SIG-M5 (cell line): ENCODE measurements at places on chromosomes 7 and 10.

DNA sequence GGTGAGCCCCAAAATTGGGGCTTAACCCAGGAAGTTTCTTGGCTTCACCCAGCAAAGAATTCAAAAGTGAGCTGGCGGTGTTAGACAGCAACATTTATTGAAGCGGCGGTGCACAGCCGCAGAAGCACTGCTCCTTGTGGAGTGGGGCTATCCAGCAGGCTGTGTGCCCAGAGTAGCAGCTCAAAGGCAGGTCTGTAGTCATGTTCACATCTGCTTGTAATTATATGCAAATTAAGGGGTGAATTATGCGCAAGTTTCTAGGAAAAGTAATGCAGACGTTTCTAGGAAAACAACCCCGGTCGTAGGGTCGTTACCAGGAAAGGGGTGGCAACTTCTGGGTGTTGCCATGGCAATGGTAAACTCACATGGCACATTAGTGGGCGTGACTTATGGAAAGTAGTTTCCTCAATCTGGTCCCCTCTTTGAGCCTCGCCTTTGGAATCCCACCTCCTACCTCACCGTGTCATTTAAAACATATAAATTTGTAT lies 13.7 kb upstream of the KBTBD2 start:
- no peak for DNase-seq

- DNase-seq: no peak
Observed at GRCh38 chr10:107157071-107157470, 7.4 kb downstream of the SORCS1 start.

- no peak for DNase-seq
Observed at GRCh38 chr10:119396008-119396708, 146.4 kb downstream of the RGS10 start.

GRCh38 chr10:72020914-72021809 lies 57.0 kb downstream of the CHST3 start:
- DNase-seq: no peak

DNA sequence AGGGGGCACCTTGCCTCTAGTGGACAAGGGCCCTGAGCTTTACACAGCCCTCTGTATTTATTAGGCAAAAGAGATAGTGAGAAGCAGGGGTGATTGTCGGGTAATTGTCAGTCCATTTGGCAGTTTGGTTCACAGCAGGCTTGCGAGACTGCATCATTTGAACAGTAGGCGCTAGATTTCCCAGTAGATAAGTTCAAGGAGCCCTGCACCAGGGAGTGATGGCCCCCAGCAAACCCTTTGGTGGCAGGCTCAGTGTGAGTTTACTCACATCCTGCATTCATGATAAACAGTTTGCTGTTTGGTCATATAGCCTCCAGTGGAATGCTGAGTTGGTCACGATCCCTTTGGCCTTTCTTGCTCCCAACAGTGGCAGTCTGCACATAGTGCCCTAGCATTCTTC lies 59.4 kb downstream of the MARCHF5 start:
- no peak for DNase-seq

GRCh38 chr7:120402079-120402767 lies 129.2 kb downstream of the KCND2 start:
- no peak for DNase-seq

- DNase-seq: no peak
Observed at GRCh38 chr10:100802607-100803006, 57.2 kb downstream of the PAX2 start.

- DNase-seq: peak; percentile 19
Observed at GRCh38 chr7:116955801-116956476, 2.6 kb downstream of the ST7 start.

GRCh38 chr7:157650131-157650631 lies 313.4 kb downstream of the DNAJB6 start:
- DNase-seq: no peak

- DNase-seq: no peak
Observed at GRCh38 chr7:114825423-114825951, 96.4 kb upstream of the MDFIC start.

GRCh38 chr10:82874671-82875070 lies 999.7 kb downstream of the NRG3 start:
- no peak for DNase-seq

DNA sequence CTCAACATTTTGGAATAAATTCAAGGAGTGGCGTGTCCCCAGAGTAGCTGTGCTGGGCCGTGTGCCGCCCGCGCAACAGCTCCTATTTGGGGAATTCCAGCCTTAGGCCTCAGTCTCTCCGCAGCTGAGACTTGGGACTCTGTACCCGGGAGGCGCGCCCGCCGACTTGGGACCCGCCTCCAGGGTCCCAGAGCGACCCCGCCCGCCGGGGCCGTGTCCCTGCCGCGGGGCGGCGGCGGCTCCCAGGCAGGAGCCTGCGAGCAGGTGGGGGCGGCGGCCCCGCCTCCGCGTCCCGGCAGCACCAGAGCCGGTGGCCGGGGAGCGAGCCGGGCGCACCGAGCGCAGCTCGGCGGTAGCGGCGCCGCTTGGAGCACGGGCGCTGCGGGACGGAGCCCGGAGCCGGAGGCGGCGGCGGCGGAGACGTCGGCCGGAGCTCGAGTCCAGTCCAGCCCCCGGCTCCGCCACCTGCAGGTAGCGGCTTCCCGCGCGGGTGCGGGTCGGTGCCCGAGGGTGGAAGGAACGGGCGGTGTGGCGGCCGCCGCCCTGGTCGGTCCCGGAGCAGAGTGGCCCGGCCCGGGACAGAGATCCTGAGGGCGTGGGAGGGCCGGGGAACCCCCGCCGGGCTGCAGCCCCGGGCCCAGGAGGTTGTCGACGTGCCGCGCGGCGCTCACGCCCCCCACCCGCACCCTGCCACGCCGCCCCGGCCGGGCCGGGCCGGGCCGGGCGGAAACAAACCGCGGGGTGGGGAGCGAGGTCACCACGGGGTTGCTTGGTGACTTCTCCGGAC lies at the start of gene WIPF3:
Gene WIPF3, plus strand, starts transcription at position 301 of the 787 bp plus-strand sequence. CDS start 28,217 bp downstream, outside the sequence.
- DNase-seq: no peak

- DNase-seq: no peak
Observed at GRCh38 chr10:103476046-103476768, 2.8 kb downstream of the CALHM3 start.

GRCh38 chr10:126101325-126101724 lies 205.0 kb downstream of the FANK1 start:
- DNase-seq: no peak

DNA sequence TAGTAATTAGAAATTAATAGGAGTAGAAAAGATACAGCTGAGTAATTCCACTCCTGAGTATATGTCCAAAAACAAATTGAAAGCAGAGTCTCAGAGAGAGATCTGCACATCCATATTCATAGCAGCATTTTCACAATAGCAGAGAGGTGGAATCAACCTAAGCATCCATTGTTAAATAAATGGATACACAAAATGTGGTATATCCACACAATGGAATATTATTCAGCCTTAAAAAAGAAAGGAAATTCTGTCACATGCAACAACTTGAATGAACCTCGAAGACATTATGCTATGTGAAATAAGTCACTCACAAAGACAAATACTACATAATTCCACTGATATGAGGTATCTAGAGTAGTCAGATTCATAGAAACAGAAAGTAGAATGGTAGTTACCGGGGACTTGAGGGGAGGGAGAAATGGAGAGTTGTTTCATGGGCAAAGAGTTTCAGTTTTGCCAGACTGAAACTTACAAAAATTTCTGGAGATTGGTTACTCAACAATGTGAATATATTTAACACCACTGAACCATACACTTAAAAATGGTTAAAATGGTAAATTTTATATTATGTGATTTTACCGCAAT lies 18.4 kb downstream of the VTI1A start:
- DNase-seq: no peak

DNA sequence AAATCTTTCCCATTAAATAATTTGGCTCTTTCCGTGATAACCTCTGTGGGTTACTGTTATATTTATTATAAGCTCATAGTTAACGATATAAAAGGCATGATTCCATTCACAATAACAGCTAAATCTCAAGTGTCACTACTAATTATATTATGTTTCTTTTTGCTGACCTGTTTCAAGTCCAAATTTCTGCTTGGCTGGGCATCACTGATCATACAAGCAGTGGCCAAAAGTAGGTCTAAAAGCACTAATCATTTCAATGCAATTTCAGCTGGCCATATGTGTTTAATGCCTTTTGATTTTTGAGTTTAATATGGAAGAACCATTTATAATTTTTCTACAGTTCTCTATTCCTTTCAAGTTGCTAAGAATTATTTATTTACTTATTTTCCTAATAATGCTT lies 110.7 kb downstream of the SEMA3A start:
- DNase-seq: no peak

DNA sequence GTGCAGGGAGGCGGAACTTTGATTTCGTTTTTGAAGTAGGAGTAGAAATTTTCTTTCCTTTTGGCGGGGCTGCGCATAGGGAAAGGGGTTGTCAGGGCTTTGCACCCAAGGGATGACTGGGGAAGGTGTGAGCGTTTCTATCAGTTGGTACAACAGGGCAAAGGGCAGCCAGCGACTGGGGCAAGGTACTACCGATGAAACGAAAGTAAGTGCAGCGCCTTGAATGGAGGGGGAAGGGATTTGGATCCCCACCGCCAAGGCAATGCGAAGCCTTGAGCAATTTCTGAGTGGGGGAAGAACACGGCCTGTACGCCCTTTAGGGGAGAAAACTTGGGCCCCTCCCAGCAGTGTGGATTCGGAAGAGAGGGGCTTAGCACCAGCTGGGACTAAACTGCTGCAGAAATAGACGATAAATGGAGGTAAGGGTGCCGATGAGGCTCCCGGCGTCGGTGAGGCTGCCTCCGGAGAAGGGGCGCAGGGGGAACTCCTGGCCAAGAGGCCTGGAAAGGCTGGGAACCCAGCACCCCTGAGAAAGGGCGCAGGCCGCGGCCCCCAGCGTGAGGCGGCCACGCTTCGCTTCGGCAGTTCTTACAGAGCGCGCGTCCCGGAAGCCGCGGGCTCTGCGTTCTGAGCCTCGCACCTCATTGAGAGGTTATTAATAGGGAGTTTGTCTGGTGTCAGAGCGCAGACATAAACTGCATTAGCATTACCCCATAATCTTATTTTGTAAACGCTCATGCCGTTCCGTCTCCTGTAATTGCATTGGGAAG lies 10.0 kb upstream of the TLX1 start:
- DNase-seq: no peak

DNA sequence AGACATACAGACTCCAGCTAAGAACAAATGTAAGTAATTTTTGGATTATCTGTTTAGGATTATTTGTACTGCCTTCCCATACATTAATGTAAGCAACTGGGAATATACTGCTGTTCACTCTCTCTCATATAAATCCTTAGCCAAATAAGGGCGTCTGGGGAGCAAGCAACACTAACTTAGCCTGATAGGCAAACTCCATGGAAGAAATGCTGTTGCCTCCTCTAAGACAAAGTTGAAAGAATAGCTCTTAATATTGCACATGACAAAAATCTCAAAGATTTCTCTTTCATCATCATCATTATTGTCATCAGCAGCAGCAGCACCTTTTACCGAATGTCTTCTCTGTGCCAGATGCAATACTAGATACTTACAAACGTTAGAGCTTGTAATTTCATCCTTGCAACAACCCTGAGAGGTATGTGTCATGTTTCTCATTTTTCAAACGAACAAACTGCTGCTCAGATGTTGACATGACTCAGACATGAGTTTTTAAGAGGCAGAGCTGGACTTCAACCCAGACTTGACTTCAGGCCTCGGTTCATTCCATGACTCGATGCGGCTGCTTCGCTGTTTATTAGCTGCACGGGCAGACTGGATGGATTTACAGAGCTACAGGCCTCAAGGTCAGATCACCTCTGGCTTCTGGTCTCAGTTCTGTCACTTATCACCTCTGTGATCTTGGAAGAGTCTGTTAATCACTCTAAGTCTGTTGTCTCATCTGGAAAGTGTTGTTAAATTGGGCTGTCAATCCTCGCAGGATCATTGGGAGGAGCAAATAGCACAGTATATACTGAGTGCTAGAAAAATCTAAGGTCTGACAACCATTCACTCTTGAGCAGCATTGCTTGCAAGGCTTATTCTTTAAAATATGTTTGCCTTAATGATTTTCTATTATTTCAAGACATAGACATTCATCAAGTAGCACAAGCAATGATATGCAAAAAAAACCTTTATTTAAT lies 126.3 kb upstream of the CELF2 start:
- no peak for DNase-seq

- DNase-seq: no peak
Observed at GRCh38 chr10:71804077-71804476, 30.8 kb upstream of the VSIR start.

DNA sequence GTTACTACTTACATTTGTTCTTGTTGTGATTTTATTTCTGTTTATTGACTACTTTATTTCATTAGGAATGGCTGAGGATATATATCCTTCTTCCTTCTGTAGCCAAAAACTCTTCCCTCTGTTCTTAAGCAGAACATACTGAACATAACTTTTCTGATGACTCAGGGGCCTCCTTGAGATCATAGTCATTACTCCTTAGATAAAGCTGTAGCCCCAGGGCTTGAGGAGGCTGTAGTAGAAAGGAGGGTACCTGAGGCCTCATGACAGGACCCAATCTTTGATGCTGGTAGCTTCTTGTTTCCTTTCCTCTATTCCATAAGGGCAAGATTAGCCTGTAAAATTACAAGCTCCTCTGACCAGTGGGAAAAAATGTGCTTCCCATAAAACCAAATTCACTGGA lies 41.2 kb upstream of the FGFR2 start:
- DNase-seq: no peak

GRCh38 chr10:42888504-42889095 lies 106.0 kb downstream of the BMS1 start:
- no peak for DNase-seq

DNA sequence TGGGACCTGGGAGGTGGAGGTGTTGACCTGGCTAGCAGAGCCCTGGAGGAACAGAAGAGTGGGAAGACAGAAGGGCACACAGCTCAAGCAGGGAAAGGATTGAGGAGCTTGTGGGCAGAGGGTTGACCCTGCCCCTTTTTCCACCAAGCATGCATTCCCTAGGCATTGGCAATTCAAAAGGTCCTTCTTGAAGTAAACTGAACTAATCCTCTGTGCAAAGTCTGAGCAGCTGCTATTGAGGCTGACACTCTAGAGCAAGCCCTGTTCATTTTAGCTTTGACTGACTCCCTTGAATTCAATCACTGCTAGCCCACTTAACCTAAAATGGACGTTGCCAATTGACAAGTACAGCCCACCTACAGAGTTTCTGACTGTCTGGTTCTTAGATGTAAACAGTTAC lies 116.5 kb upstream of the TNS3 start:
- no peak for DNase-seq

DNA sequence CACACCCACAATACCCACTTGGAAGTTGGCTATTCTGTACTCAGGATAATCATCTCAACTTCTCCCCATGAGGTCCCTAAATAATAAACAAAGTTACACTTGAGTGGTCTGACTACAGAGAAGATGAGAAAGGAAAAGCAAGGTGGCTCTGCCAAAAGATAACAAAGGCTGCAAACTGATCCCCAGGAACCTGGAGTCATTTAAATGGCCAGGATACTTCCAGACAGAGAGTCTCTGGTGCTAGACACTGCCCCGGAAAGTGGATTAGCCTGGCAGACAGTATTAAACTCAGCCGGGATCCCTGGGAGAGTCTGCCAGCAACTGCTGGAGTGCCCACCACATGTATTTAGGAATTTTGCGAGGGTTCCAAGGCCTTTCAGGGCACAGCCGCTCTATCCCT lies 93.7 kb downstream of the DGKI start:
- DNase-seq: no peak
